Gastrocnemius medialis (tissue), 4 donors: ENCODE measurements at places on chromosomes 11 and 22.

DNA sequence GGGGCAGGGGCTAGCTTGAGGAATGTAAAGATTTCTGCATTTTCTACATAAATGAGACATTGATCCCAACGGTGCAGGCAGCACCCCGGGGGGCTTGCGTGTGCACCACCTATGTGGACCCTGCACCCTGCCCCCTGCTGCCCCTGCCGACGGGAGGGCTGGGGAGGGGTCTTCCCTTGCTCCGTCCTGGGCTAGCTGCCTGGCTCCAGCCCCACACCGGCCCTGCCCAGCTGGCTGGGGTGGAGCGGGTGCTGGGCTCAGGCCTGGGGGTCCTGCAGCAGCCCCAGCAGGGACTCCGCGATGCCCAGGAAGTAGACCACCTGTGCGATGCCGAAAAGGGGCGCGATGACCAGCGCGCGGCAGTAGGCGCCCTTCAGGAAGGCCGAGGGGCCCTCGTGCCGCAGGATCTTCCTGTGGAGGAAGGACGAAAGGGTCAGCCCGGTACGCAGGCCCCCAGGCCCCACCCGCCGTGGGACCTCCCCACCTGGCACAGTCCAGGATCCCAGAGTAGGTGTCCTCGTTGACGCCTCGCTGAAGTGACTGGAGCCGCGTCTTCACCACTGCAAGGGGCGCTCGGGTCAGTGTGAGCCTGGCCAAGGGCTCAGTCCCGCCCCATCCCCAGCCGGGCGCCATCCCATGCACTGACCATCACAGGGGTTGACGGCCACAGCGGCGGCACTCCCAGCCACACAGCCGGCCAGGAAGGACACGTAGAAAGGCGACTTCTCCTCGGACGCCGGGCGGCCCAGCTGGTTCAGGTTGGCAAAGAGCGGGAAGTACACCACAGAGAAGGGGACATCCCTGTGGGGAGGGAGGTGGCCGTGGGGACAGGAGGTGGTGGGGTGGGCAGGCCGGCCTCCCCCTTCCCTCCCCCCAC lies 2.0 kb upstream of the CEND1 start:
- no peak for DNase-seq

DNA sequence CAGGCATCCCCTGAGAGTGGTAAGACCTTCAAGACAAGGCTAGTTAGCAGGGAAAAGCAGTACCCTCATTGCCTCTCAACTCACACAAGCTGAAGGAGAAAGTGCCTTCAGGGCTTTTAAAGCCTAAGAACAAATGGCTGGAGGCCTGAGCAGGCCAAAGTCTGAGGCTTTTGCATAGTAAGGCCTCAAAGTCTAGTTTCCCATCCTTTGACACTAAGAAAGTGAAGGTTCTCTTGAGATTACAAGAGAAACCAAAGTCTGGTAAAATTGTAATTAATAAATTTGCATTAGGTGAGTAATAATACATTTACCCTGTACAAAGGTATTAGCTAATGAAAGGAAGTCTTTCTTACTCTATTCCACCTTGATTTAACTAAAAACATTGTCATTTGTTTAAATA lies 47.0 kb upstream of the CCDC89 start:
- DNase-seq = no peak

GRCh38 chr11:76939219-76939631 lies 78.5 kb downstream of the ACER3 start:
- DNase-seq = no peak

- no peak for DNase-seq
Measured at GRCh38 chr22:48088251-48088650, 1325.8 kb downstream of the TBC1D22A start.

DNA sequence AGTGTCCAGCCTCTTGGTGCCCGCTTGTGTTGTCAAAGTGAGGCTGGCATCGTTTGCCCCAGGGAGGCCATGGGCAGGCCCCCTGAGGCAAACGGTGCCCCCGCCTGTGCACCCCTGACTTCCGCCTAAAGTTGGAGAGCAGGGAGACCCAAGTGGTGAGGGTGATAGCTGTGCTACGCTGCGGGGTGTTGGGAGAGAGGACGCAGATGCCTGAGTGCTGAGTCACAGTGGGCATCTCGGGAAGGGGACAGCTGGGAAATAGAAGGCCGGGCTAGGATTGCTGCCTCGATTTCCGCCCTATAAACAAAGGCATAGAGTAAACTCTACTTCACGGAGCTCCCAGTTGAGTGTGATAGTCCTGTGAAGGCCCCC lies 5.8 kb downstream of the GRIK4 start:
- no peak for DNase-seq

GRCh38 chr11:27904358-27905055 lies 203.4 kb downstream of the KIF18A start:
- no peak for DNase-seq

DNA sequence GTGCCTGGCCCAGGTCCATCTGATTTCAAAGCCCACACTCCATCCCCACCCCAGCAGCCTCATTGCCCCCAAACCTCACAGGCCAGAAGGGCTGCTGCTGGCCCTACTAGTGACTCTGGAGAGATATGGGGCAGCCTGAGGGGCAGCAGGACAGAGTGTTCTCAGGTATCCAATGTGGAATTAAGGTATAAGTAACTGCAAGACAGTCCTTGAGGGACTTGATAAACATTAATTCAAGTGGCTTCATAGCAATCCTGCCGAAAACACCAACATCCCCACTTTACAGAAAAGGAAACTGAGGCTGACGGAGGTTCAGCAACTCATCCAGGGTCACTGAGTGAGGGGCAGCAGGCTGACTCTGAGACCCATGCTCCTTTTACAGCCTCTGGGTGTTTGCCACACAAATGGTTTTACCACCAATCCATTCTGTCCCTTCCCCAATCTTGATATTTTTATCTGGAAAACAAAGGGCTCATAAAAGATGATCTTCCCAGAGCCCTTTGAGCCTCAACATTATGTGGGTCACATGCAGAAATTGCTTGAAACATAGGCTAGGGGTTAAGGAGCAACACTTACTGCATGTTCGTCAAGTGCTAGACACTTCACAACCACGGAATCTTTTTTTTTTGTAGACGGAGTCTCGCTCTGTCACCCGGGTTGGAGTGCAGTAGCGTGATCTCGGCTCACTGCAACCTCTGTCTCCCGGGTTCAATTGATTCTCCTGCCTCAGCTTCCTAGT lies 2.3 kb downstream of the NIPSNAP1 start:
- no peak for DNase-seq

DNA sequence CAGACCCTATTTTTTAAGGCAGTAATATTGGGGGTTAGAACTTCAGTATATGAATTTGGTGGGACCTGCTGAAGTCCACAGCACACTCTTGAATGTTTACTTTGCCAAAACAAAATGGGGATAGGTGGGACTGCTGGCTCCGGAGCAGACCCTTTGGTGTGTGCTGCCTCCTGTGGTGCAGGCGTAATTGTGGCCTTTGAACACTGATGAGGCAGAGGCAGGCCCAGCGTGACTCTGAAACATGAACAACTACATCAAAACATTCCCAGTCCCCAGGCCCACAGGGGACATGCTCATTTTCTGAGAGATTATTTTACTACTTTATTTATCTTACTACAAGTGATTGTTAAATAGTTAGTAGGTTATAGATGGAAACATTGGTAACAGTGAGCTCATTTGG lies 225.0 kb upstream of the TBCEL start:
- DNase-seq = no peak

- no peak for DNase-seq
Measured at GRCh38 chr11:94831529-94831928, 63.4 kb downstream of the AMOTL1 start.

- no peak for DNase-seq
Measured at GRCh38 chr11:100825626-100826025, 138.5 kb downstream of the ARHGAP42 start.

DNA sequence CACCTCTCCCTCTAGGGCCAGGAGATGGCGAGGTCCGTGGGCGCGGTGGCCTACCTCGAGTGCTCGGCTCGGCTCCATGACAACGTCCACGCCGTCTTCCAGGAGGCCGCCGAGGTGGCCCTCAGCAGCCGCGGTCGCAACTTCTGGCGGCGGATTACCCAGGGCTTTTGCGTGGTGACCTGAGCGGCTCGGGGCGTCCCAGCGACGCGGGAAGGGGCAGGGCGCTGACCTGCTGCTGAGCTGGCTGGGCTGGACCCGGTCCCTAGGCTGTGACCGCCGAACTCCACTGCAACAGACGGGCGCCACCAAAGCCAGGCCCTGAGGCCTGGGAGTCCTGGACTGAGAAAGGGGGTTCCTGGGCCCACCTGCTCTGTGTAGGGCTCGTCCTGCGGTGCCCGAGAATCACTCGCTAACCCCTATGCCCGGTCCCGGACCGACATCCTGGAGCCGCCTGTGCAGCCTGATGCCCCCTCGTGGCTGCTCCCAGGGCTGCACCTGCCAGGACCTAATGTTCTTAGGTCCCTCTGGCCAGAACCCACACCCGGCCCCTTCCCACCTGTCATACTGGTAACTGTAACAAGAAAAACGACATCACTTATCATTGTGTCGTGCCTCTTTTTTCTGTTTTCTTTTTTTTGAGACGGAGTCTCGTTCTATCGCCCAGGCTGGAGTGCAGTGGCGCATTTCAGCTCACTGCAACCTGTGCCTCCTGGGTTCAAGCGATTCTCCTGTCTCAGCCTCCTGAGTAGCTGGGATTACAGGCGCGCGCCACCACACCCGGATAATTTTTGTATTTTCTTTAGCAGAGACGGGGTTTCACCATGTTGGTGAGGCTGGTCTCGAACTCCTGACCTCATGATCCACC lies 15.0 kb downstream of the RHOD start:
- peak; percentile 49 for DNase-seq

DNA sequence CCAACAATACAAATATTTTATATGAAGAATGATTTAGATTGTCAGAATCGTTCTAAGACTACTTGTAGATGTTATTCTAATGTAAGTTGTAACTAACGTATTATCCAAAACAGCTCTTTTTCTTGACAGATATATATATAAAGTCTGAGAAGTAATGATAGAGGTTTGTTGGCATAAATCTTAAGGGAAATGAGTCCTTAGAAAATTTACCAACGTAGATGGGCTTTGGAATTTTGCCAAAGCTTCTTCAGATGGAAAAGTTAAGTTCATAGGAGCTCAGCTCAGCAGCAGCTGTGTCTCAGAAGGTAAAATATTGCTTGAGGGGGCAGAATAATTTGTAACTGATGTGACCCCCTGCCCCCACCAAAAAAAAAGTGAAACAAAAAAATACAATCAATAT lies 66.7 kb downstream of the BID start:
- DNase-seq = no peak

GRCh38 chr11:9037963-9038362 lies 34.2 kb upstream of the NRIP3 start:
- no peak for DNase-seq

- DNase-seq = no peak
Measured at GRCh38 chr11:130094614-130095013, 24.9 kb downstream of the APLP2 start.

DNA sequence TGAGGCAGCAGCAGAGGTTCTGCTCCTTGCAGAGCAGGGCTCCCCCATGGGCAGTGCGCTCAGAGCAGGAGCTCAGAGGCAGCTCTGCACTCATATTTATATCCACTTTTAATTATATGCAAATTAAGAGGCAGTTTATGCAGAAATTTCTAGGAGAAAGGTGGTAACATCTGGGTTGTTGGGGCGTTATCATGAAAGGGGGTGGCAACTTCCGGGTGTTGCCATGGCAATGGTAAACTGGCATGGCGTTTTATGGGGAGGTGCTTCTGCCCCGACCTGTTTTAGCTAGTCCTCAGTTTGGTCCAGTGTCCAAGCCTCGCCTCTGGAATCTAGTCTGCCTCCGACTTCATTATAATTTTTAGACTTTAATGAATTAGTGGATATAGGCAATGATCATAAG lies 1191.7 kb downstream of the TBC1D22A start:
- DNase-seq = no peak

GRCh38 chr11:69394234-69394868 lies 87.1 kb upstream of the LINC01488 start:
- no peak for DNase-seq
